ENCODE measurements at places on chromosomes 16 and 17. TPM values are rescaled to one million over a fixed set of nuclear protein-coding genes. Genes with fewer than 3 reads are reported as not detected.
A peak's percentile ranks its signal among the peaks of the same experiment; 100 is the strongest.

GRCh38 chr17:76075364-76076145 lies 974 bp downstream of the GALR2 start:
- peak; percentile 88 for DNase-seq
- no peak overlapping the region for H3K4me3 ChIP-seq
- H3K4me1 ChIP-seq: peaks cover 8% of the 10 kb centered on the region
- no peak overlapping the region for H3K27ac ChIP-seq

DNA sequence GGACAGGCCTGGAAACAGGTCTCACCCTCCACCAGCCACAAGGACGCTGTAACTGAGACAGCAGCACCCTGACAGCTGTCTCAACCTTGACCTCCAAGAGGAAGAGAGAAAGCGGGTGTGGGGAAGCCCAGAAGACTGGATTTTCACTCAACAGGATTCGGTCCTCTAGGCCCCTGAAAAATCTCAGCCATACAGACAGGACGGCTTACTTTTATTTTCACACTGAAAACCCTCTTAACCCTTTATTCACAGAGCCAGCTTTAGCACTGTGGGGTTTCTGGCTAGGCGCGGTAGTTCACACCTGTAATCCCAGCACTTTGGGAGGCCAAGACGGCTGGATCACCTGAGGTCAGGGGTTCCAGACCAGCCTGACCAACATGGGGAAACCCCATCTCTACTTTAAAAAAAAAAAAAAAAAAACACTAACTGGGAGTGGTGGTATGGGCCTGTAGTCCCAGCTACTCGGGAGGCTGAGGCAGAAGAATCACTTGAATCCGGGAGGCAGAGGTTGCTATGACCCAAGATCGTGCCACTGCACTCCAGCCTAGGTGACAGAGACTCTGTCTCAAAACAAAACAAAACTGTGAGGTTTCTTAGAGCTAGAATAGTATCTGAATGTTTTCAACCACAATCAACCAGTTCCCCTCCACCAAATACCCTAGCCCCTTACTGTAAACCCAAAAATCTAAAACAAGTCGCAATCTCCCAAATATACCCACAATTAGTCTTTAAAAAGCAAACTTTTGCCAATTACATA lies 5.3 kb downstream of the ANKRD11 start:
- H3K36me3 ChIP-seq: peaks cover 2% of the 10 kb centered on the region
- DNase-seq: no peak
- no peak overlapping the region for H3K4me3 ChIP-seq
- H3K27me3 ChIP-seq: no peaks in the 10 kb centered on the region
- H3K27ac ChIP-seq: peak overlapping the region; percentile 33
- H3K4me1 ChIP-seq: peaks cover 48% of the 10 kb centered on the region

- H3K4me1 ChIP-seq: peaks cover 17% of the 10 kb centered on the region
- no peak overlapping the region for H3K27ac ChIP-seq
- H3K4me3 ChIP-seq: no peak overlapping the region
- H3K27me3 ChIP-seq: no peaks in the 10 kb centered on the region
- peak; percentile 11 for DNase-seq
Observed at GRCh38 chr16:48323783-48324775, 61.1 kb downstream of the SIAH1 start.

DNA sequence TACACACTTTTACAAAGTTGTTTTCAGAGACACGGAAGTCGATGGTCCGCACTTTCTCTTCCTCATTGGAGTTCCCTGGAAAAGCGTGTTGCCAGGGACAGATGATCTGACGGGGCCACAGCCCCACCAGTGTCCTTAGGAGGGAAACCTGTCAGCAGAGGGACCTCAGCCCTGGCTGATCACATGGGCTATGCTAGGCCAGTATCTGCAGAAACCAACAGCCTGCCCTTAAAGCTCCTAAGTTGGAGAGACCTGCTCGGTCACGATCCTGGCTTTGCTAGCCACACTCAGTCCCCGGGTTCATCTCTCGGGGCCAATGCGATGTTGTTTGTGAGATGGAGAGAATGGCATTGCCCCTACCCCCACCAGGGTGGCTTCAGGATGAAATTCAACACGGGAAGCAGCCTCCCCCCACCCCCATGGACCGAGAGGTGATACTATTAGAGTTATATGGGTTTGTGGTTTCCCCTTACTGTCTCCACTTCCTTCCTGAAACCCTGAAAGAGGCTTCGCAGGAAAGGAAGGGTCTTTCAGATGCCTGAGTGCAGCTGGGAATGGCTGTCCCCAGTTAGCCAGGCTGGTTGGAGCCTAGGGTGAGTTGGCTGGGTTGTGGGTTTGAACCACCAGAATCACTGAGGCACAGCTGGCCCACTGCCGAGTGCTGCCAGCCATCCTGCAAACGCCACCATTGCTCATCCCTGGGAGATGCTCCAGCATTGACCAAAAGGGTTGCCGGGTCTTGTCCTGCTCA lies 16.6 kb downstream of the RMI2 start:
- H3K36me3 ChIP-seq: no peaks in the 10 kb centered on the region
- peak overlapping the region; percentile 25 for H3K27ac ChIP-seq
- H3K4me1 ChIP-seq: peaks cover 44% of the 10 kb centered on the region
- peak; percentile 43 for DNase-seq
- H3K27me3 ChIP-seq: no peaks in the 10 kb centered on the region
- no peak overlapping the region for H3K4me3 ChIP-seq

DNA sequence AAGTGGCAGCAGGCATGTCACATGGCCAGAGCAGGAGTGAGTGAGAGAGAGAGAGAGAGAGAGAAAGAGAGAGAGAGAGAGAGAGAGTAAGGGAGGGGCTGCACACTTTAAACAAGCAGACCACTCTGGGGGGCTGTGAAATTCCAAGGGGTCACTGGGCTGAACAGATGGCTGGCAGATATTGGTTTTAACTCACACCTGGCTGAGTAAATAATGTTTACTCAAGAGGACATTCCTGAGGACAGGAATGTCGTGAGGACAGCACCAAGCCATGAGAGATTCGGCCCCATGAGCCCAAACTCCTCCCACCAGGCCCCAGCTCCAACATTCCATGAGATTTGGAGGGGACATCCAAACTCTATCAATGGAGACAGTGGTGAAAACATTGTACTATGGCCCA lies 269.7 kb downstream of the CBLN1 start:
- DNase-seq: no peak
- H3K36me3 ChIP-seq: no peaks in the 10 kb centered on the region
- no peak overlapping the region for H3K4me3 ChIP-seq
- no peaks in the 10 kb centered on the region for H3K4me1 ChIP-seq
- no peak overlapping the region for H3K27ac ChIP-seq

DNA sequence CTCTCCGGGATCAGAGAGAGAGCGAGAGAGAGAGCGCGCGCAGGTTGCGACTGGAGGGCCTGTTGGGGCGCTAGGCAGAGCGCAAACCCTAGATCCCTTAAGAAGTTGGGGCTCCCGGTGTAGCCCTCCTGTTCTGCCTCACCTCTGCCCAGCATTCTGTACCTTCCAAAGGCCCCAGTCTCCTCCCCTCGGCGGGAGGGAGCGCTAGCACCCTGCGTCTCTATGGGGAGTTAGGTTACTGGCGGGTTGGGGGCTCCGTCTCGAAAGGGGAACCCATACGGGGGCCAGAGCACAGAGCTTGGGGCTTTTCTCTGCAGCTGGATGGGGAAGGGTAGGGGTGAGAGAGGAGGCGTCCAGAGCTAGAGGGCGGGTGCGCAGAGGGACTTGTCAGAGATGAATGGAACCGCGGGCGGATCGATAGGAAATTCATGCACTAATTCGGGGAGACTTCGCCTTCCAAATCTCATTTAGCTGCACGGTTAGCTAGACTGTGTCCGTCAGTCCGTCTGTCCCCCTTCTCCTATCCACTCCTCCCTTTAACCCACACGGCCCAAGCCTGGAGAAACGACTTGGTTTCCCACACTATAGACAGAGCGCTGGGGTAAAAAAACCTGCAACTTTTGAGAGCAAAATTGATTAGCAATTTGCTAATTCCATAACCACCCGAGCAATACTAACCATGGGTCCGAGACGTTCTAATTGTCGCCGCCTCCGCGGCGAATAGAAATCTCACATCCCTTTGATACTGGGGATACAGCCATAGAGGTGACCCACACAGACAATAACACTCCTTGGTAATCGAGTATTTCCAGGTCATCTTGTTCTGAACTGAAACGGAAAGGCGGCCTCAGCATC lies 693 bp upstream of the HOXB4 start:
- no peaks in the 10 kb centered on the region for H3K36me3 ChIP-seq
- H3K4me3 ChIP-seq: peak overlapping the region; percentile 53
- peaks cover 96% of the 10 kb centered on the region for H3K27me3 ChIP-seq
- H3K4me1 ChIP-seq: no peaks in the 10 kb centered on the region
- H3K27ac ChIP-seq: no peak overlapping the region

DNA sequence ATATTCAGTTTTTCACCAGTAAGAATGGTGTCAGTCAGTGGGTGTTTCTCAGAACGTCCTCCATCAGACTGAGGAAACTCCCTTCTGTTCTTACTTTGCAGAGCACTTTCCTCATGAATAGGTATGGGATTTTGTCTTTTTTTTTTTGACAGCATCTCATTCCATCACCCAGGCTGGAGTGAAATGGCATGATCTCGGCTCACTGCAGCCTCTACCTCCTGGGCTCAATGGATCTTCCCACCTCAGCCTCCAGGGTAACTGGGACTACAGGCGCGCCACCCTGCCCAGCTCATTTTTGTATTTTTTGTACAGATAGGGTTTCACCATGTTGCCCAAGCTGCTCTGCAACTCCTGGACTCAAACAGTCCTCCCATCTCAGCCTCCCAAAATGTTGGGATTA lies 130.3 kb downstream of the ZNF778 start:
- H3K27me3 ChIP-seq: no peaks in the 10 kb centered on the region
- H3K4me1 ChIP-seq: peaks cover 18% of the 10 kb centered on the region
- H3K4me3 ChIP-seq: no peak overlapping the region
- peaks cover 5% of the 10 kb centered on the region for H3K36me3 ChIP-seq
- H3K27ac ChIP-seq: no peak overlapping the region

GRCh38 chr16:67246081-67246755 lies 1.1 kb downstream of the FHOD1 start:
- H3K27me3 ChIP-seq: no peaks in the 10 kb centered on the region
- H3K27ac ChIP-seq: peak overlapping the region; percentile 61
- no peaks in the 10 kb centered on the region for H3K36me3 ChIP-seq
- DNase-seq: peak; percentile 96
- peak overlapping the region; percentile 94 for H3K4me3 ChIP-seq

DNA sequence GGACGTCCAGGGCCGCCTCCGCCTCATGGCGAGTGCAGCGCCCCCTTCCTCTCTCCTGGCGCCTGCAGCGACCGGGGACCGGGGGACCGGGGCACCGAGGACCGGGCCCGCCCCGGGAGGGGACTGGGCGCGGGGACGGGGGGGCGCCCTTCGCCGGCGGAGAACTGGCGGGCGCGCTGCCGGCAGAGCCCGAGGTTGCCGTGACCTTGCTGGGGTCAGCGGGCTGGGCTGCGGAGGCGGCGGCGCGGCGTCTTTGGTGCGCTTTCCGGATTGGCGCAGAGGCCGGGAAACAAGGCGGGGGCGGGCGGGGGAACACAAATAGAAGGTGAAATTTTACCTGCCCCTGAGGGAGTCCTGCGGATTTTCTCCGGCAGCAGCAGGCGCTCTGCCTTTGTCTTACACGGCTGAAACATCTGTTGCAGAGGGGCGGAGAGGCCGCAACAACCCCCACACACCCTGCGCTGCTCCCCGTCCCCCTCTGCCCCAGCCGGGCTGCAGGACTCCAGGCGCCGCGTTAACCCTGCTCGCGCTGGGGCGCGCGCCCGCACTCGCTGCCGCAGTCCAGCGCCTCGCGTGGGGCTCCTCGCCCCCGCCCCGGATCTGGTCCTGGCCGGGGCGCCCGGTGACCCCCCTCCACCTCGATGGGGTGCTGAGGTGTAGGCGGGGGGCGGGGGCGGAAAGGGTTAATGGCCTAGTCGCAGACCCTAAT lies 53.5 kb downstream of the SREBF1 start:
- H3K36me3 ChIP-seq: no peaks in the 10 kb centered on the region
- H3K4me1 ChIP-seq: peaks cover 22% of the 10 kb centered on the region
- no peak for DNase-seq
- no peak overlapping the region for H3K27ac ChIP-seq

- no peaks in the 10 kb centered on the region for H3K27me3 ChIP-seq
- H3K27ac ChIP-seq: no peak overlapping the region
- no peak for DNase-seq
- H3K4me1 ChIP-seq: peaks cover under 1% of the 10 kb centered on the region
Observed at GRCh38 chr16:73037845-73038570, 9.9 kb downstream of the ZFHX3 start.

DNA sequence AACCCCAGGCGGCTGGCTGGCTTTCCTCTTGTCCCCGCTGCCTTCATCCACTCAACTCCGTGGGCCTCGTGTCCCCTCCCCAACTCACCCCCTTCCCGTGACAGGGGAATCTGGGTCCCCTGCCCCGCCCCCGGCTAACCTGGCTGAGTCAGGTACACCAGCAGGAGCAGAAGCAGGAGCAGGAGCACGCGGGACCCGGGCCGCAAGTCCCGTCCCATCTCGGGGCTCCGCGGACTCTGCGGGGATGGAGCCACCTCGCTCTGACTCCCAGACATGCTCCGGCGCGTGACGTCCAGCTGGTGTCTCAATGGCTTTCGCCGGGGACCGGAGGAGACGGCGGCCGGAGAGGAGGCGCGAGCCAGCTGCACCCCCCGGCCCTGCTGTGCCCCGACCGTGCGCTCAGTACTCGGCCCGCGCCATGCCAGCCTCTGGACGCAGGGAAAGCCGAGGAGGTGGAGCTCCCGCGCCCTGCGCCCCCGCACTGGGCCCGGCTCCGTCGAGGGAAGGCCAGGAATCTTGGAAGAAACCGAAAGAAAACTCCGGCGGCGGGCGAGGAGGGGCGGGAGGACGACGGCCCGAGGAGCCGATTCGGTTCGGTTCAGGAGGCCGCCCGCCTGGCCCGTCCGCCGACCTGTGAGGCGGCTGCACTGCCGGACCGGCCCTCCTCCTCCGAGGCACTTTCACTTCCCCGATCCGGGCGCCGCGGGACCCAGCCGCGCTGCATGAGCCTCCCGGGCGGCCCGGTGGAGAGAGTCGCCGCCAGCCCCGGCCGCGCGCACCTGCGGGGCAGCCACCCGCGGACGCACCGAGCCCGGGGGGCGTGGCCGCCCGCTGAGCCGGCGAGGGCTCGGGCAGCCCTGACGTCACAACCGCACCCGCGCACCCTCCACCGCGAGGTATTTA lies at the start of the genes CXCL16 and ZMYND15:
Gene CXCL16, minus strand, starts transcription at position 807 of the 903 bp plus-strand sequence. Its CDS starts 589 bp downstream, at position 218.
Gene ZMYND15, plus strand, starts transcription at position 712 of the 903 bp plus-strand sequence. CDS start 716 bp downstream, outside the sequence.
- peaks cover 16% of the 10 kb centered on the region for H3K4me1 ChIP-seq
- peak; percentile 98 for DNase-seq
- peak within 1 kb of the TSS; percentile 86 for H3K4me3 ChIP-seq
- no peaks in the 10 kb centered on the region for H3K36me3 ChIP-seq

- peaks cover 30% of the 10 kb centered on the region for H3K4me1 ChIP-seq
- peak; percentile 60 for DNase-seq
- H3K36me3 ChIP-seq: no peaks in the 10 kb centered on the region
Observed at GRCh38 chr16:65534121-65534528, 412.3 kb upstream of the CDH11 start.

MT1F gene
- total RNA-seq: 2.1 TPM

WSB1 gene
- total RNA-seq: 158 TPM

CCDC200 gene
- total RNA-seq: not detected

KRTAP16-1 gene
- not detected for total RNA-seq

SECTM1 gene
- 11.5 TPM for total RNA-seq

CD300H gene
- not detected for total RNA-seq

KRTAP4-5 gene
- not detected for total RNA-seq

DLG4 gene
- 10.1 TPM for total RNA-seq

CDRT4 gene
- 2.7 TPM for total RNA-seq
